ENCODE measurements at places on chromosomes 13 and 19.

DNA sequence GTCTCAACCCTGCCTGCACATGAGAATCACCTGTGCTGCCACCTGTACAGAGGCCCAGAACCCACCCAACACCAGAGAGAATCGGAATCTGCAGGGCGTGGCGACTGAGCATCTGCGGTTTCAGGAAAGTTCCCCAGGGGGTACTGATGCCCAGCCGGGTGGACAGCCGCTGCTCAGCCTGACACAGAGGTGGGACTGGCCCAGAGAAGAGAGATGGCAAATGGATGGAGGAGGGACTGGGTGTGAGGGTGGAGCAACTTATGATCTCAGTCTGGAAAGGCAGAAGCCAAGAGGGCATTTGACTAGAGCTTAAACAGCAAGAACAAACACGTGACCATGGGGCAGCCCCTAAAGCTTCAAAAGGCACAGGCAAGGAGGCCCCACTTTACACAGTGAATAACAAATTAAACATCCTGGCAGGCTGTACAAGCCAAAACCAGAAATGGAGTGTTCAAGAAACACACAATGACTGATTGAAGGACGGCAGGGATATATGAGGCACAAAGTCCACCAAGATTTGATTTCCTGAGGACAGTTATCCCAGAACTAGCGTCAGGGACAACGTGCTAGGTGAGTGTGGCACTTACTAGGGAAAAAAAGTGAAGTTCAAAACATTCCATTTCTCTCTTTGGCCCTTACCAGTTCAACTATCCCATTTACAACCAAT lies 3.1 kb downstream of the RANBP3 start:
- no peak for DNase-seq

DNA sequence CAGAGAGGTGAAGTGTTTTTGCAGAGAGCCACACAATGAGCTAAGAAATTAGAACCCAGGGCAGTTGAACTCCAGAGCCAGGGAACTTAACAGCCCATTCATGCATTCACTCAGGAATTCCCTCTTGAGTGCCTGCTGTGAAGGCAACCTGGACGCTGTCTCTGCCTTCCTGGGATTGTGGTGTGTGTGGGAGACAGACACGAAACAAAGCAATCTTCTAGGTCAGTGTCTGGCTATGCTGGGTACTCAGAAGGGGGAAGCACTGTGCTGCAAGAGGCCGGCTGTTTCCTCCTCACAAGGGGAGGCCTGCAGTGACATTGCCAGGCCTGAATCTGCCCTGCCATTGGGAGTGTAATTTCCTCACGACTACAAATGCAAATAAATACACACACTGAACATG lies 9.7 kb downstream of the BCKDHA start:
- no peak for DNase-seq

DNA sequence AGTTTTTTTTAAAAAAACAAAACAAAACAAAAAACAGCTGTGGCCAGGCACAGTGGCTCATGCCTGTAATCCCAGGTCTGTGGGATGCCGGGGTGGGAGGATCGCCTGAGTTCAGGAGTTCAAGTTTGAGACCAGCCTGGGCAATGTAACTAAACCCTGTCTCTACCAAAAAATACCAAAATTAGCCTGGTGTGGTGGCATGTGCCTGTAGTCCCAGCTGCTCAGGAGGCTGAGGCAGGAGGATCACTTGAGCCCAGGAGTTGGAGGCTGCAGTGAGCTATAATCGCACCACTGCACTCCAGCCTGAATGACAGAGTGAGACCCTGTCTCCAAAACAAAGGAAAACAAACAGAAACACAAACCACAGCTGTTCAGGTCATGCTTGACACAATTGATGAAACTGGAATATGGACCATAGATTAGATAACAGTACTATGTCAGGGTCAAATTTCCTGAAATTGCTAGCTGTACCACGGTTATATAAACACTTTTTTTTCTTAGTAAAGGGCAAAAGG lies 6.9 kb upstream of the ANGPTL4 start:
- no peak for DNase-seq

- no peak for DNase-seq
Measured at GRCh38 chr19:37932985-37933936, 26.3 kb downstream of the SIPA1L3 start.

DNA sequence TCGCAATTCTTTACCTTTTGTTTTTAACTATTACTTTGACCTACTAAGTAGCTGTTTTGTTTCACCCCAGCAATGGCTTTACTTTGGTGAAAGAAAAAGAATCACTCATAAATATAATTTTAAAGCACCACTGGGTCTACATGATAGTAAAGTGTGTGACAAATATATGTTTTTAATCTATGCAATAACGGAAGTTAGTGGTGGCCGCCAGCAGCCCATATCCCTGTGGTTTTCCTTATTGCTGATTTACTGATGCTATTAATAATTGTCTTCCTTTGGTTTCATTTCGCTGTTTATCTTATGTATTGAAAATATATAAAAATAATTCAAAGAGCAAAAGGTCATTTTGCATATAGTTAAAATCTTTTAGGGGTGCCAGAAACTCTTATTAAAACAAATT lies 491.3 kb downstream of the DIAPH3 start:
- no peak for DNase-seq

DNA sequence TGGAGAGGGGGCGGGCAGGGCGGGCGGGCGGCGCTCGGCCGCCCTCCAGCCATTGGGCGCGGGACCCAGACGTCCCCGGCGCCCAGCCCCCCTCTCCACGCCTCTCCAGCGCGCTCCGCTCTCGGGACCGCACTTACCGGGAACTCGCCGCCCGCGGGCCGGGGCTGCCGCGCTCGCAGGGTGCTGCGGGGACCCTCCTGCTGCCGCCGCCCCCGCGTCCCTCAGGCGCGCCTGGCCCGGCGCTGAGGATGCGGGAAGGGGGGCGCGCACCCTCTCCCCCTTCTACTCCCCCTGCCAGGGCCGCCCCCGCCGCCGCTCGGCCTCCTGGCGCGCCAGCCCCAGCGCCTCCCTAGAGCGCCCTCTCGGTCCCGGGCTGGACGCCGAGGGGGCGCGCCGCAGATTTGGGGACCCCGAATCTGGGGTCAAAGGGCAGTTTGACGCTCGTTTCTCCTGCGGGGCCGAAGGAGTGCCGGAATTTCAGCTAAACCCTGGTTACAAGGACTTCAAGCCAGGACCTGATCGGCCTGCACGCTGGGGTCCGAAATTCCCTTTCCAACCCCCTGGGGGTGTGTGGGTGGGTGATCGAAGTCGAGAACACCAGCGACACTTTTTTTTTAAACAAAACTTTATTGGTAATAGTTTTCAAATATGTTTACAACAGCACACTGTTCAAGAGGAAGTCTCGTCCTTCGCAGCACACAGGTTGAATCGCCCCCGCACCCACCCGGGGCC lies 696 bp upstream of the SAMD1 start:
- no peak for DNase-seq

- DNase-seq = no peak
Measured at GRCh38 chr19:32877977-32878745, 8.6 kb upstream of the SLC7A9 start.

DNA sequence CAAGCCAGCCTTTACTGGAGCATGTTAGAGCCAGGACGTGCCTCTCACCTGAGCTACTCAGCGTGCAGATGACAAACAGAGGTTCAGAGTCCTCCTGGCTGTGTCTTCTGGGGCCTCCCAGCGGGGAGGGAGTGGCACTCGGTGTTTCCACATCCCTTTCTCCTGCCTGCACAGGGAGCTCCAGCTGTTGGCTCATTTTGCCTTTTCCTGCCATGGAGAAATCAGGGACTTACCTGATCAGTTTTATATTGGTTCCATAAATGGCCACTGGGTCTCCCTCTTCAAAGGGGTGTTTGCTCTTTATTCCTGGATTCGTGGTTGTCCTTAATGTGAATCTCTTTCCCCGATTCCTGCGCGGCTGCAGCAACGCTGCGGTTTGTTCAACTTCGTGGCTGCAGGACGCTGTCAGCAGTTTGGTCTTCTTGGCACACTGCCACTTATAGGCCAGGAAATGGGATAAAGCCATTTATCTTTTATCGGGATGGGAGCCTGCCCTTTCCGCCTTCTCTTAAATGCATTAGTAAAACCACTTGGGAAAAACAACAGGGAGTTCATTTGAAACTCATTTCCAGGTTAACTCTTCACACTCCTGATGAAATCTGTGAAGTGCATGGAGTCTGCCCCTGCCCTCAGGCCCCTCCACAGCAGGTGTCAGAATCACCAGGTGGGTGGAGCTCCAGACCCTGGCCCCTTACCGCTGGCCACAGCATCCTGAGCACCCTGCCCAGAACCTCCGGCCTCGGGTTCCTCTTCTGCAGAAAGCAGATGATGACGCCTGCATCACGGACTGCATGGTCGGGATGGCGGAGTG lies 39.8 kb upstream of the MCF2L start:
- no peak for DNase-seq

DNA sequence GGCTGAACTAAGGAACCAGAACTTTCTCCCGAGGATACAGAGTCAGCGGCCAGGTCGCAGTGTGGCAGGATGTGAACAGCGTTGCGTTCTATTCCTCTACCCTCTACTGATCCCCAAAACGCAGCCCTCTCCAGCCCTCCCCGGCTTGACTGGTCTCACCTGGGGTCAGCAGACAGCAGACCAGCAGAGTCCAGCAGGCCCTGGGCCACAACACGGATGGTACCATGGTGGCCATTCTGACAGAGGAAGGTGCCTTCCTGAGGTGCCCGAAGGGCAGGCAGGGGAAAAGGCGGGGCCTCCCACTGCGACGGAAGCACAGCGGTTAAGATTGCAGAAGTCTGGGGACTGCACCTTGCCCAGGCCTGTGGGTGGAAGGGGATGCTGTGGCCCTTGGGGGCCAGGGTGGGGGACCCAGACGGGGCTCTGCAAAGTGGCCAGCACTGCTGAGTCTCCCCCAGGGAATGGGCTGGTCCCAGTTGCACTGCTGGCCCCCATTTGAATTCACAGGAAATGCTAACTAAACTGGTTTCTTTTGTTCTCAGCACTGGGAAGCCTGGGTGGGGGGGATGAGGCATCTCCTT lies at the start of gene ICAM3:
Gene ICAM3, minus strand, starts transcription at position 245 of the 581 bp plus-strand sequence. Its CDS starts 10 bp downstream, at position 235.
- DNase-seq = no peak

DNA sequence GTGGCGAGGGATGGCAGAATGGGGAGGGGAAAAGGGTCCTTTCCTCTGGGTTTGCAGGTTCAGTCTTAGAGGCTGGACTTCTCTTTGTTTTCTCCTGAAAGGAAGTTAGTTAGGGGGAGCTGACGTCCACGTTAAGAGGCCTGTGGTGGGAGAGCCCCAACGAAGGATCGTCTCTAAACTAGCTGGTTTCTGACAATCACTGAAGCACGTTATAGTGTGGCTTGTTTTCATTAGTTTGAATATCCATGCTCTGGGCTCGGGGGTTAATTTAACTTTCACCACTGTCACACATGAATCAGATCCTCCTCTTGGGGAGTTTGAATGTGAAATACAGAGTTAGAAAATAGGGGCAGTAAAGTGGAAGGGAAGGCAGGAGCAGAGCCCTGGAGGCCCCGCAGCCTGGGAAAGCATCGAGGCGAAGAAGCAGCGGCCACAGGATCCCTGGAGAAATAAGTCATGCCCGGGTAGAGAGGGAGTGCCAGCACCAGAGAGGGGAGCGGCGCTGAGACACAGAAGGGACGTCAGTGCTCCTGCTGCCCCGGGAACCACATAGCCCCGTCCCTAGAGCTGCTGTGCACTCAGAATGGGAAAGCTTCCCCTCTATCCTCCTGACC lies 31.1 kb upstream of the AMER2 start:
- DNase-seq = no peak

DNA sequence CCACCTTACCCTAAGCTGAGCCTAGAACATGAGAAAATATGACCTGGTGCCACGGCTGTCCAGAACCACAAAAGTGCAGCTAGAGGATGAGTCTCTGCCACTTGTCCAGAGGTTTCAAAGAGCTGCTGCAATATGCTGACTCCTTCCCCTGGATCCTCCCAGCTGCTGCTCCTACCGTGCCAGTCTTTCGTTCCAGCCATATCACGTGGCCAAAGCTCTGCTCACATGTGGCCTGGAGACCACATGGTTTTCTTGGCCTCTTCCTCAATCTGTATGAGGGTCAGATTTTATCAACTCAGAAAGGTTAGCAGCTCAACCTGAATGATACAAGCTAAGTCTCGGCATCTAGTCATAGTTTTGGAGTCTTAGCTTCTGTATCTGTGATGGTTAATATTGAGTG lies 3.2 kb upstream of the SACS start:
- DNase-seq = no peak

GRCh38 chr13:111415246-111415645 lies 94.8 kb downstream of the TEX29 start:
- no peak for DNase-seq

GRCh38 chr19:15810335-15810734 lies 5.1 kb downstream of the OR10H1 start:
- no peak for DNase-seq

DNA sequence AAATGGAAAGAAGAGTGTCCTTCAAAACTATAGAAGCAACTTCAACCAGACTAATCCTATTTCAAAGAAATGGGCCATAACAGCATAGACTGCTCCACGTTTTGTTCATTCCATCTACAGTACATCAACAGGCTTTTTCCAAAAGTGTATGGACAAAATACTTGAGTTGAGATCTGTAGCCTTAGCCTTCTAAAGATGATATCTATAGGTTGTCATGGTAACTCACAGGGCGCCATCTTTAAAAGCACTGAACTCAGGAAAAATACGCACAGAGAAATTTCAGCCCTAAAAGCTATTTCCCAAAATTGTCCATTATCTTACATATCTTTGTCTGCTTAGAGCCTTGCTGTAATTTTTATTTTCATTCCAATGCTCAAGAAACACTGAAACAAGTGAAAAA lies 439.4 kb upstream of the NBEA start:
- DNase-seq = no peak

GRCh38 chr13:76874479-76874878 lies 11.7 kb downstream of the KCTD12 start:
- DNase-seq = no peak

DNA sequence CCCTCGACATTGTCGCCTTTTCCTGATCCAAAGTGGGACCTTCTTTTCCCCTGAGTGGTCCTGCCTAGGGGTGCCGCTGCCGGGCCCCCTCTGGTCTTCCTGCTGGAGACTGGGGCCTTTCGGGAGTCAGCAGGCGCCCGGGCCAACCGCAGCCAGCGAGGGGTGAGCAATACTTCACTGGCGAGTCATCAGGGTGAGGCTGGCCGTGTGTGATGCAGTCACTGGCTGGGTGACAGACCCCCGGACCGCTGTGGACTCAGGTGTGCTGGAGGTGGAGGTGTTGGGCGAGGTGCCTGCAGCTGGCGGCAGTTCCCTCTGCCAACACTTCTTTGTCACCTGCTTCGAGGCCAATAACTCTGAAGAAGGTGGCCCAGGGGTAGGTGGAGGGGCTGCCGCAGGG lies 1.5 kb upstream of the CGB5 start:
- DNase-seq = no peak

- no peak for DNase-seq
Measured at GRCh38 chr13:36918246-36919131, 1.5 kb downstream of the SMAD9 start.

- no peak for DNase-seq
Measured at GRCh38 chr13:39397226-39397895, 205.6 kb downstream of the LHFPL6 start.

- DNase-seq = no peak
Measured at GRCh38 chr19:46351241-46352041, 4.6 kb downstream of the PPP5C start.

Measured in NCI-H1417 treated with DMSO at 0.1 percent for 48 hours (cell line).